ENCODE measurements at places on chromosomes 11 and 22. TPM values are rescaled to one million over a fixed set of nuclear protein-coding genes. Genes with fewer than 3 reads are reported as not detected.

- peak; percentile 63 for DNase-seq
Measured at GRCh38 chr11:10095412-10096208, 198.4 kb downstream of the SBF2 start.

DNA sequence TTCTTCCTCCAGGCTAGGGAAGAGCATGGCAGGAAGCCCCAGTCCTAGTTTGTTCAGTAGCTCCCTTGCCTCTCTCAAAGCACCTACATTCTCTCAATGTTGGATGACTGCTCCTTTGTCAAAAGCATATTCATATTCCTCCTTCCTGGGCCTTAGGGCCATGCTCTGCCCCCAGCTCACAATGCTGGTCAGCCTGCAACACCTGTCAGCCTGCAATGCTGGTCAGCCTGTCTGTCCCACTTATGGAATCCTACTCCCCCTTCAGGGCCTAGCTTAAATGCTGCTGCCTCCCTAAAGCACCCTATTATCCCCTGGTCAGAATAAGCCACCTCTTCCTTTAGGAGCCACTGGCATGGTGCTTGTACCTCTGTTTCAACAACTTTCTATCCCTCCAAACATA lies 45.2 kb downstream of the SERGEF start:
- no peak for DNase-seq

ELFN2 gene
- 10.0 TPM for total RNA-seq

GRCh38 chr11:85029964-85030363 lies 597.2 kb downstream of the DLG2 start:
- peak; percentile 97 for DNase-seq

CBLIF gene
- not detected for total RNA-seq

CARD16 gene
- total RNA-seq, result not detected

GRCh38 chr11:114775875-114776621 lies 97.7 kb downstream of the NXPE2 start:
- DNase-seq, result no peak

OR10G4 gene
- total RNA-seq, result not detected

GRCh38 chr22:46429325-46429853 lies 93.9 kb downstream of the TRMU start:
- DNase-seq, result no peak

All from PC-3 (cell line).